ENCODE measurements at places on chromosomes 13 and 19.

DNA sequence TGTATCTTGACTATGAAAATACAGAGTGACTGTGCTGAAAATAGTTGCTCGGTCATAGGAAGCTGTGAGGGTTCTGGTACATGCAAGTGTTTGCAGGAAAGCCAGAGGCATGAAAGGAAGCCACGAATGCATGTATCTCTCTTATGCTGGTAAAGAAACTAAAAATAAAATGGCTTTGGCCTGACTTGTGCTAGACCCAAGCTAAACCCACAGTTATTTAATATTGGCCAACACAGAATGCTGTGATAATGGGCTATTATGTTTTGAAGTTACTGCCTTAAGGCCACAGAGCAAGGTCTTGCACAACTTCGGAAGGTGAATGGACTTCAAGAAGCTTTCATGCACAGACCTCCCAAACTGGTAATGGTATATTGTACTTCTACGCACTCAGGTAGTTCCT lies 518.2 kb upstream of the HTR2A start:
- DNase-seq, result no peak

DNA sequence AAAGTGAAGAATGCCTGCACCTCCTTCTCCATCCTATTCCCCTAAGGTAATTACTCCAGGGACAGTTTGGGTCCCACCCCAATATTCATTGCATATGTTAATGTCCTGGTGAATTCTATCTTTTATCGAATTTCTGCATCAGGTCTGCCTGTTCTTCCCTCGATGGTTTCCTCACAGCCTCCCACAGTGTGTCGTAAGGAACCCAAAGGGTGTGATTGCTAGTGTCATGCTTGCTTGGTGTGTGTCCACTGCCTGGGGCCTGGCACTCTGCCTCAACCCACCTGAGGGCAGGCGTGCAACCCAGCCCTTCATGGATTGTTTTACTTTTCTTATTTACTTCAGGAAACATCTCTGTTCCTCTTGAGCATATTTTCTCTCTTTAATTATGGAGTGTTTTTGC lies 60.2 kb upstream of the CYSLTR2 start:
- DNase-seq, result no peak

- DNase-seq, result no peak
These were observed 45.8 kb upstream of the SCEL start for GRCh38 chr13:77489566-77490337.

- no peak for DNase-seq
These were observed 385.6 kb downstream of the IRS2 start for GRCh38 chr13:109400624-109401257.

DNA sequence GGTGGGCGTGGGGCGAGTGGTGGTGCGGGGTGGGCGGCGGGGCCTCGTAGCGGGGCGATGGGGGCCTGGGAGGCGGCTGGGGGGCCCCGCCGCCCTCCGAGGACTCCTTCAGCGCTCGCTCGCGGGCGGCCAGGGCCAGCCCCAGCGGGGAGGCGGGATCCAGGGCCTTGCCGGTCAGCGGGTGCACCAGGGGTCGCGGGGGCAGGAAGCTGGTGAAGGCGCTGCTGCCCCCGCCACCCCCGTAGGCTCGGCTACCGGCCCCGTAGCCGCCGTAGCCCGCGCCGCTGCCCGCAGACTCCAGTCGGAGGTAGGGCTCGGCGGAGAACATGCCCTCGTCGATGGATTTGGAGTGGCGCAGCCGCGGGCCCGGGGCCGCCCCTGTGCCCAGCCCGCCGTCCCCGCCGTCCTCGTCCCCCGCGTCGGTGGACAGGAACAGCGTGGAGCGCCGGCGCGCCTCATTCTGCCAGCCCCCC lies 18.6 kb downstream of the C19orf81 start:
- no peak for DNase-seq

- no peak for DNase-seq
These were observed 55.7 kb downstream of the MRPL57 start for GRCh38 chr13:21232196-21232595.

DNA sequence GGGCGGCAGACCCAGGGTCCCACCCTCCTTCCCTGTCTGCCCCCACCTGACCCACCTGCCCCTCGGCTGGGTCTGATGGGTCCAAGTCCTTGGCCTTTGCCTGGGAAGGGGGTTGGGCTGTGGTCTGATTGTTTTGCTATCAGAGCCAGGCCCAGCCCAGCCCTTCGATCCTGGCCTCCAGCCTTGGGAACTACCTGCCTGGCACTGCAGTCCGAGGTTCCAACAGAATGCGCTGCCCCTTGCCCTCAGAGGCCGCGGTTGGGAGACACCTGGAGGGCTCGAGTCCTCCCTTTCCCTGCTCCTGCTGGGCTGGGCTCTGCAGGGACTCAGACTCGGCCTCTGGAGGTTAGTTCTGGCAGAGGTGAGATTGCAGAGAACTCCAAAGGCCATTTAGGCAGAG lies 1.6 kb downstream of the CCL25 start:
- no peak for DNase-seq

- DNase-seq, result no peak
These were observed 10.5 kb upstream of the MIER2 start for GRCh38 chr19:355134-355533.

DNA sequence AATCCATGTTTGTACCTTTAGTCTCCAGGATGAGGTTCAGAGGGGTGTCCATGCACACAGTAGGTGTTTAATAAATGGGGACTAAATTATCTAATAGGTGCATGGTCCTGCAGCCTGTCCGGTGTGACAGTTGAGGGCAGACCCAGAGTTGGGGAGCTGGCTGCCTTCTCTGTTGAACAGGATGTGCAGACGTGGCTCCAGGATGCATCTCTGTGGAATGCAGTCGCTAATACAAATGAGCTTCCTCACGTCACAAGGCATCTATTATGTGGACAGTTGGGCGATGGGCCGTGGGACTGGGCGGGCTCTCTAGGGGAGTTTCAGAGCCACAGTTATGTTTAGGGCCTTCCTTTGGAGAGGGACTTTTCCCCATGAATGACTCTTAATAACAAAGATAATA lies 71.0 kb downstream of the SIPA1L3 start:
- DNase-seq, result no peak

DNA sequence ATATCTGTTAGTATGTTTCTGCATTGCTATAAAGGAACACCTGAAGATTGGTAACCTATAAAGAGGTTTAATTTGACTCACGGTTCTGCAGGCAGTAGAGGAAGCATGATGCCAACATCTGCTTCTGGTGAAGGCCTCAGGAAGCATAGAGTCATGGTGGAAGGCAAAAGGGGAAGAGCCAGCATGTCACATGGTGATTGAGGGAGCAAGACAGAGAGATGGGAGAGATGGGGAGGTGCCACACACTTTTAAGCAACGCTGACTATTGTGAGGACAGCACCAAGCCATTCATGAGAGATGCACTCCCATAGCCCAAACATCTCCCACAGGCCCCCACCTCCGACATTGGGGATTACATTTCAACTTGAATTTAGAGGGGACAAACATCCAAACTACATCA lies 32.8 kb downstream of the COG6 start:
- peak; percentile 27 for DNase-seq
